ENCODE measurements at places on chromosomes 3 and 15.

DNA sequence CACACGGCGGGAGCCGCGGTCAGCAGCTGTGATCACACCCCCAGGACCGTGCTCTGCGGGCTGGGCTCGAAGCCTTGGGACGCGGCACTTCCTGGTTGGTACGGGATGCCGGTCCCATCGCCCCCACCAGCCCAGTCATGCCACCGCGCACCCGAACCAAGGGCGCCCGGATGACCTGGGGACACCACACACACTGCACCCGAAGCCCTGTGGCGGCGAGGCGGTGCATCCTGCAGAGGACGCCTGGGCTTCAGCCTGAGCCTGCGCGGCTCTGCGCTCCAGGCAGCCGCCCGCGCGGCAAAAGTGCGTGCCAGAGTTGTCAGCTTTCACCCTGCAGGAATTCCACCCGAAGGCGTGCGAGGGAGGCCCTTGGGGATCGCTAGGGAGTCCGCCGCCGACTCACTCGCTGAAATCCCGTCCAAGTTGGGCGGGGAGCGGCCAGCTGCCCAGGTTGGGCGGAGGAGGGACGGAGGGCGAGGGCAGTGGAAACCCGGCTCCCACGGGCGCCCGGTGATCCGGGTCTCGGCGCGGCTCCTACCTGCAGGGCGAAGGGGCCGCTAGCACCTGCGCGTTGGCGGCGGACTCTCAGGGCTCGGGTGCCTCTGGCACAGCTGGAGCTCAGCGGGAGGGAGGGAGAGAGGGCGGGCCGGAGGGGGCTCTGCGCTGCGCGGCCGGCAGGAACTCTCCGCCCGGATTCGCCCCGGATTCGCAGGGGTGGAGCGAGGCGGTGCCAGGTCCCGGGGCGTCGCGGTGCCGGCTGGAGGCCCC, at the start of gene PLD1:
PLD1 (minus strand) TSS at position 623 of the 768 bp plus-strand sequence. CDS start 72,432 bp downstream, outside the sequence.
- DNase-seq: peak; percentile 80

- DNase-seq: no peak
Measured at GRCh38 chr3:32443478-32443877, 51.8 kb downstream of the CMTM7 start.

GRCh38 chr3:163879172-163879571, 1199.1 kb downstream of the SI start:
- no peak for DNase-seq

DNA sequence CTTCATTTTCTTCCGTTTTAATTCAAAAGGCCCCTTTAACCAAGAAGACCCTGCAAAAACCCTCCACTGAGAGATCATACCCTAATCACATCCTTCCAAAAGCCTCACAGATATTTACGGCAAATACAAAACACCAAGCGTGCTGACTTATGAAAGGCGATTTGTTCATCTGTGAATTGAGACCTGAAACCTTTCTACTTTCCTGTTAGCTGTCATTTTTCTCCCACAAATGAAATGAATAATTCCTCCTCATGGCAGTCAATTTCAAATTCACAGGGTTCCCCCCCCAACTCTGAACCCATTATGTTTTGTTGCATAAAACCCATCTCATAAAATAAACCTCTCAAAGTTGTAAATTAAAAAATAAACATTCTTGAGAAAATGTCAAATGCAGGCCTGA, 149.6 kb downstream of the PDZRN3 start:
- no peak for DNase-seq

- DNase-seq: no peak
Measured at GRCh38 chr3:109070211-109070610, 47.7 kb downstream of the MORC1 start.

DNA sequence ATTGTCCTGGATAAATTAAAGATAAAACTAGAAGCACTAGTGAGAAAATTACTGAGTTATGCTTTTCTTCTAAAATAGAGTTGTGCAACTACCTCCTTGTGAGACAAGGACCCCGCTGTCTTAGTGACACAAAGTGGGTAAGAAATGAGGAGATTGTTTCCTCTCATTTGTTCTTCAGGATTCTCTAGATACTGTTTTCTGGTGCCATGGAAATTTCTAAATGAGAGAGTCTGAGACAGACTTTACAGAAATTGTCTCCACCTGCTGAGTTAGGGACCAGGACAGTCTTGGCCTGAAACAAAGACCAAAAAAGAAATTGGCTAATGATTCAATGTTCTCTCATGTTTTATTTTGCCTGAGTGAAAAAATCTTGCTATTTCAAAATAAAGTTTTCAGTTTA, 427.5 kb downstream of the TUSC7 start:
- peak; percentile 44 for DNase-seq

DNA sequence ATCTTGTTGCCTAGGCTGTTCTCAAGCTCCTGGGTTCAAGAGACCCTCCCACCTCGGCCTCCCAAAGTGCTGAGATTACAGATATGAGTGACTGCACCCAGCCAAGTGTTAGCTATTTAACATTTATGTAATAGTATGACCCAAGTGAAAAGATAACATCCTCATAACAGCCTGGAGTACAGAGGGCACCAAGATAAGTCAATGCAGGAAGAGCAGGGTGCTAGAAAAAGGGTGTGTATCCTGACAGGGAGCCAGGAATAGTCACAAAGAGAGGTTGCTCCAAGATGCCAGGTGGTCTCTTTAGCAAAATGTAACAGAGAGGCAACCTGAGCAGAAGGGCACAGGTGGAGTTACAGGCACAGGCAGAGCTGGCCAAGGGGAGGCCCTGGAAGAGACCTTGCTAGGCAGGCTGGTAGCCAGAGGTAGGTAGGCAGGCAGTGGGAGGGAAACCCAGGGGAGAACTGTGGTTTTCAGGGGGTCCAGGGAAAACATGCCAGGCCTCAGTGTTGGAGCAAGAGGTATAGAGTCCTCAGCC, 277.4 kb downstream of the ERC2 start:
- no peak for DNase-seq

GRCh38 chr3:66393333-66394005, 107.4 kb downstream of the LRIG1 start:
- no peak for DNase-seq

- DNase-seq: no peak
Measured at GRCh38 chr3:124075753-124076152, 83.8 kb upstream of the ROPN1 start.

DNA sequence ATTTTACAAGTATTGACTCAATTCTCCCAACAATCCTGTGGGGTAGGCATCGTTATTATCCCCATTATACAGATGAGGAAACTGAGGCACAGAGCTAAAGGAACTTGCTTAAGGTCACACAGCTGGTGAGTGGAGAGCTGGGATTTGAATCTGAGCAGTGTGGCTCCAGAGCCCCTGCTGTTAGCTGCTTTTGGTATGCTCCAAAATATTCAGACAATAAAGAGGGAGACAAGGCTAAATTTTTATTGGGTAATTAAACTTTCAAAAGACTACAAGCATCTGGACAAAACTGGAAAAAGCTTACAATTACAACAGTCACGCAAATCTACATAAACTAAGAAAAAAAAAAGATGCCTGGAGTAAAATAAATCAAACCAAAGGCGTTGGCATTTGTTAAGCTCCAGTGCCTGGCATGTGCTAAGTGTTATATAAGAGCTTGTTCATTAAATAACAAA, 27.7 kb downstream of the CCDC13 start:
- DNase-seq: no peak

DNA sequence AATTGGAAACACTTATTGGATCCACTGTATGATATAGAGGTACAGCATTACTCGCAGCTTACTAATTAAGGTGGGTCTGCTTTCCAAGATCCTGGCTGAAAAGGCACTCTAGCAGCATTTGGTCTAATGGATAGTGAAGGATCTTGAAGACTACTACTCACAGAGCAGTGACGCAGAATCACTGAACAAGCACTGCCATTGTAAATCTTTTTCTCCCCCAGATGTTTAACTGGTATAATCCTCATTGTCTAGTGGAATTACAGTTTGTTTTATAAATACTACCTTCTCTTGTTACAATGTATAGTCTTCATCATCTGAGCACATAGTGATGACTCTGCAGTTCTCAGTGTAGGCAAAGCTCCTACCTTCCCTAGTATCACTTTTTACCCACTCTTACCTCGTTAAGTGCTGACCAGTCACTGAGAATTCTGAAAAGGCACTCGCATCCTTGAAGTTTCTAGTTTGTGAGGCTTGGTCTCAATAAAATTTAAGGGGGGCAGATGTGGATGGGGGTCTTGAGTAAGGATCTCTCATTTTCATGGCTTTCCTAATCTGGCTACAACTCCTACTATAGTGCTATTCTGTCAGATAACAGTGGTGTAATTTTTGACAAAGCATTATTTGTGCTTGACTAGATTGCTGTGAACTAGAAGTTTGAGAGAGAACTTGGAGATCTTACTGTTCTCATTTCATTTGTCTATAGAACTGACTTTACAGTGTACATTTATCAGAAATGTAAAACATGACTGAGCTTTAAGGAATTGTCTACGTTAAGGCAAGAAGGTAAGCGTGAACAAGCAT, 23.2 kb downstream of the MAPK6 start:
- DNase-seq: peak; percentile 19

DNA sequence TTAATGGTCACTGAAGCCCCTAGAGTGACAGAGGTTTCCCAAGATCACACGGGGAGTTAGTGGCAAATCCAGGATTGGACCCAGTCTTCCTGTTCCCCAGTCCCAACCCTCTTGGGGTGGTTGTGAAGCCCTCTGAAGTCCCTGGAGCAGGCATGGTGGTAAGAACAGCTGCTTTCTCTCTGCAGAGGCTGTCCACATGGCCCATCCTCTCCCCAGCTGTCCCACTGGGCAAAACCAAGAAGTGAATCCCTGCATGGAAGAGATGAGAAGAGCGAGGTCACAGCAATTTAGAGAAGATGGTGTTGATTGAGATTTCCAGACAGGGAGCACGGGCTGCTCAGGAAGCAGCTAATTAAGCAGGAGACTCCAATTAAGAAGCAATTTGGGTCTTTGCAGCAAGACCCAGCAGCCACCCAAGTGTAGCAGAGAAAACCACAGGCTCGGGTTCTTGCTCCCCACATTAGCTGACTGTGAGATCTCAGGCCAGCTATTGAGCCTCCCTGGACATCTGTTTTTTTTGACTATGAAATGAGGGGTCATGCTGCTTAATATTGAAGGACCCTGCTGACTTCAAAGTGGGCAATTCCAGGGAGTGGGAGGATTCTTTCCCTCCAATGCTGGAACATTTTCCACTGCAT, 14.8 kb upstream of the HDAC11 start:
- no peak for DNase-seq

- peak; percentile 80 for DNase-seq
Measured at GRCh38 chr15:82571722-82572222, 31.5 kb upstream of the RPS17 start.

- DNase-seq: no peak
Measured at GRCh38 chr3:162998205-162998604, 1501.6 kb downstream of the OTOL1 start.

GRCh38 chr3:73621388-73621787, 3.4 kb downstream of the PDZRN3 start:
- DNase-seq: peak; percentile 17

- DNase-seq: no peak
Measured at GRCh38 chr15:80904998-80905397, 84.6 kb downstream of the MESD start.

GRCh38 chr3:157388976-157389375, 47.7 kb upstream of the PTX3 start:
- DNase-seq: no peak

DNA sequence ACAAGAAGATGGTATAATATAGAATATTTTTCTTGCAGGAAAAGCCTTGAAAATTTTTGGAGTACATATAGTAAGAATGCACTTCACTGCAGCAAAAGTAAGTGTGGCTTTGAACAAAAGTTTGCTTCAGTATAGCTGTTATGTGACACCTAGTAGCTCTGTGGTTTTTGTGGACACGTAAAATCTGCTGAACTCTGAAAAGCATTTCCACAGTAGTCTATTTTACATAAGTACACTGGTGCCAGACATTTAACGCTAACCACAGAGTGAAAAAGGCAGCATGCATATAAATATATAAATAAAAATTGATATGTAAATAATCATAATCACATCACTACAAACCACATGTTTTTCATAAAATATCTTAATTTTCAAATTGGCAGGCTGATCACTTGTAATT, 39.8 kb downstream of the CGGBP1 start:
- no peak for DNase-seq

DNA sequence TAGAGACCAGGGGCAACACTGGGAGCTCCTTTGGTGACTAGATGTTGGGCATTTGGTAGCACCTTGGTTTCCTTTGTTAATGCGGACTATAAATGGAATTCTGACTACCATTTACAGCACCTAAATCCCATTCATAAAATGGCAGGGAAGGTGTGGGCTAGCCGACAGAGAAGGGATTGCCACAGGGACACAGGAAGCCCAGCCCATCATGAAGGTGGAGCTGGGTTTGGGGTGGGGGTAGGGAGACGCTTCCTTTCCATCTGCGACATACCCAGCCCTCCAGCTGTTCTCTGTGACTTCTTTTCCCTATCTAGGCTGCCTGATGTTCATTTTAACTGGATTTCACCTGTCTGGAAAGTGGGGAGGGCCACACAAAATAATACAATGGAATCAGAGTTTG, 21.0 kb downstream of the ABHD2 start:
- no peak for DNase-seq

GRCh38 chr3:61182662-61183061, 68.6 kb downstream of the FHIT start:
- DNase-seq: no peak

- no peak for DNase-seq
Measured at GRCh38 chr3:193819117-193820010, 226.4 kb downstream of the OPA1 start.

- no peak for DNase-seq
Measured at GRCh38 chr3:13115991-13116390, 42.8 kb upstream of the IQSEC1 start.

GRCh38 chr15:77500989-77501388, 80.3 kb downstream of the HMG20A start:
- no peak for DNase-seq

DNA sequence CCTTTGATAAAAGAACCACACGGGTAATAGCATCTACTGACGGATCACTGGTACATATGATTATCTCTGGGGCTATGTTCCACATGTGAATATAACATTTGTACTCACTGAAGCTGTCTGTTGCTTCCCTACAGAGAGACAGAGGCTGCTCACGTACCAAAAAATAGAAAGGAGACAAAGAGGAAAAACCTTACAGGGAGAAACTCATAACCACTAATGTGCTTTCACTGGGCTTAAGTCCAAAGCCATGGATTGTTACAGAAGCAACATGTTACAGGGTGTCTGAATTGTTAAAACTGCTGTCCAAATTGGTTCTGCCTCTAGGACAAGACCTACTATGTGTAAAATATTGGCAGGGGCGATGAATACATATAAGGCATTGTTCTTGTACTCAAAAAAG, 311.9 kb downstream of the FOXP1 start:
- DNase-seq: no peak

GRCh38 chr3:50295553-50296431, 3.4 kb downstream of the HYAL3 start:
- no peak for DNase-seq

GRCh38 chr3:88433568-88433967, 283.8 kb downstream of the C3orf38 start:
- no peak for DNase-seq

Measured in hippocampal formation (tissue), 2 donors.